ENCODE measurements at places on chromosomes 12 and 14.

- DNase-seq, result no peak
Measured at GRCh38 chr12:107418981-107419380, 266.6 kb upstream of the PWP1 start.

DNA sequence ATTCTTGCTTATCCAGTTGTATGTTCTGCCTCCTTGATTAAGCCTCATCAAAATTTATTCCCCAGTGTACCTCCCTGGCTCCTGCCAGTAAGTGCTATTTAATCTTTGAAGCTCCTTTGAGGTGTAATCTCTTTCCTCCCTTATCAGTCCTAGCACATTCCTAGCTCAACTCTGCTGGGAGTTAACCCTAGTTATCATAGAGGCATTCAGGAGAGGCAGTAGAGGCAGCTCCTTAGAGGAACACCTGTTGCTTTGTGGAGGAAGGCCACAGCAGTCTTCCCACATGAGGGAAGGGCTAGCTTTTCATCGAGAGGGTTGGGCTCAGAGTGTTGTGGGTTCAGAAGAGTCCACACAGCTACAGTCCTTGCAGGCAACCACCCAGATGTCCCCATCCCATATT lies 182.4 kb upstream of the ARID2 start:
- no peak for DNase-seq

- no peak for DNase-seq
Measured at GRCh38 chr14:73788701-73789551, 62.7 kb upstream of the PTGR2 start.

GRCh38 chr12:21993438-21993981 lies 52.3 kb upstream of the ABCC9 start:
- DNase-seq, result no peak

- DNase-seq, result no peak
Measured at GRCh38 chr14:55624913-55625312, 44.9 kb downstream of the KTN1 start.
